ENCODE measurements at places on chromosomes 1 and 21. TPM values are rescaled to one million over a fixed set of nuclear protein-coding genes. Genes with fewer than 3 reads are reported as not detected.

Gene RNU1-1
- under 0.01 TPM for total RNA-seq

Gene ZNF683
- not detected for total RNA-seq

Gene OR10K1
- not detected for total RNA-seq

Gene SPRR1A
- total RNA-seq, result not detected

Gene POU2F1
- total RNA-seq, result 10.5 TPM

Gene GPR161
- 1.1 TPM for total RNA-seq

Gene KRTAP13-1
- not detected for total RNA-seq

Gene TRIM17
- not detected for total RNA-seq

Gene SH2D1B
- total RNA-seq, result 0.33 TPM

Gene COL9A2
- total RNA-seq, result 0.19 TPM

Gene TMPRSS15
- not detected for total RNA-seq

Gene IL10
- 0.23 TPM for total RNA-seq

Gene COG2
- 15.4 TPM for total RNA-seq

Gene PPIAL4G
- total RNA-seq, result not detected

Gene AP4B1
- 9.4 TPM for total RNA-seq

Gene LAMB3
- 1.3 TPM for total RNA-seq

Gene TSPEAR
- under 0.01 TPM for total RNA-seq

Gene TFF1
- total RNA-seq, result not detected

Gene PER3
- 21.0 TPM for total RNA-seq

Gene RIPK4
- total RNA-seq, result 9.9 TPM

Gene ACTA1
- 0.33 TPM for total RNA-seq

Gene BGLAP
- total RNA-seq, result 0.75 TPM

Gene SRP9
- 154 TPM for total RNA-seq

Gene ZNF124
- total RNA-seq, result 12.1 TPM

Gene NTMT2
- not detected for total RNA-seq

Gene NT5C1A
- not detected for total RNA-seq

Gene EVA1B
- total RNA-seq, result 5.6 TPM

Gene OR6N2
- not detected for total RNA-seq

Gene RAB42
- total RNA-seq, result 5.9 TPM

Gene GRIK1
- not detected for total RNA-seq

Gene NBPF9
- total RNA-seq, result 4.5 TPM

Gene CFAP410
- 12.9 TPM for total RNA-seq

Gene CFAP126
- not detected for total RNA-seq

Gene SPATA6
- total RNA-seq, result 1.7 TPM

Gene OSBPL9
- total RNA-seq, result 62.5 TPM

Gene C1orf210
- total RNA-seq, result 5.0 TPM

Gene C1orf87
- not detected for total RNA-seq

Gene NHLH1
- total RNA-seq, result 0.08 TPM

Gene RGS7
- 0.05 TPM for total RNA-seq

Gene ETV3L
- not detected for total RNA-seq

Gene KRTAP12-2
- not detected for total RNA-seq

Gene CHD5
- total RNA-seq, result under 0.01 TPM

Gene SYTL1
- total RNA-seq, result 1.9 TPM

Gene TTC22
- total RNA-seq, result 2.2 TPM

Gene NUF2
- total RNA-seq, result 31.6 TPM

Gene TEDDM1
- total RNA-seq, result not detected

Gene CD53
- total RNA-seq, result 25.1 TPM

Gene RNF223
- total RNA-seq, result 0.14 TPM

Gene PTPN22
- 1.9 TPM for total RNA-seq

Gene BATF3
- total RNA-seq, result 0.93 TPM
